NCI-H446 (cell line): ENCODE measurements at places on chromosomes 1 and 21.

DNA sequence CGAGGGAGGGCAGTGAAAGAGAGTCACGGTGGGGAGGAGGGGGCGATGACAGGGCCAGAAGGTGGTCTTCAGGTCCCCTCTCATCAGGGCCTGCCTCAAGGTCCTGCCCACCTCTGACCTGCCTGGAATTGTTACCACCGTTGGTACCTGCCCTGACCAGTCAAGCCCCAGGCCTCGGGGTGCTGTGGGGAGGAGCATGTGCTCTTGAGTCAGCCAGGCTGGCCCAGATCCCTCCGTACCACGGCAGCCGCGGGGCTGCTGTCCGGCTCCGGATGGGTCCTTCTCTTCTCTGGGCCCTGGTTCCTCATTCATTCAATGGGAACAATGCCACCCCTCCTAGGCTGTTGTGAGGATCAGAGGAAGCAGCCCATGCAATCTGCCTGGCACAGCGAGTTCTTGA, 22.0 kb downstream of the SERINC2 start:
- DNase-seq, result no peak

GRCh38 chr21:37965088-37965805, 49.0 kb upstream of the KCNJ6 start:
- DNase-seq, result no peak

GRCh38 chr1:35499652-35500176, 57.5 kb downstream of the KIAA0319L start:
- no peak for DNase-seq

GRCh38 chr1:24425441-24425840, 9.8 kb downstream of the NIPAL3 start:
- DNase-seq, result no peak

GRCh38 chr1:20423169-20423795, 62.7 kb downstream of the CAMK2N1 start:
- DNase-seq, result no peak

GRCh38 chr1:20663969-20664715, 3.0 kb upstream of the DDOST start:
- no peak for DNase-seq
